Activated naive CD8-positive, alpha-beta T cell treated with anti-CD3 and anti-CD28 coated beads for 36 hours (primary cell): ENCODE measurements at places on chromosomes 12 and 14. TPM values are rescaled to one million over a fixed set of nuclear protein-coding genes. Genes with fewer than 3 reads are reported as not detected.

Gene HOXC12
- not detected for total RNA-seq

Gene LRP6
- 4.6 TPM for total RNA-seq

- no peak for DNase-seq
Observed at GRCh38 chr12:15115434-15115833, 105.8 kb downstream of the RERG start.

DNA sequence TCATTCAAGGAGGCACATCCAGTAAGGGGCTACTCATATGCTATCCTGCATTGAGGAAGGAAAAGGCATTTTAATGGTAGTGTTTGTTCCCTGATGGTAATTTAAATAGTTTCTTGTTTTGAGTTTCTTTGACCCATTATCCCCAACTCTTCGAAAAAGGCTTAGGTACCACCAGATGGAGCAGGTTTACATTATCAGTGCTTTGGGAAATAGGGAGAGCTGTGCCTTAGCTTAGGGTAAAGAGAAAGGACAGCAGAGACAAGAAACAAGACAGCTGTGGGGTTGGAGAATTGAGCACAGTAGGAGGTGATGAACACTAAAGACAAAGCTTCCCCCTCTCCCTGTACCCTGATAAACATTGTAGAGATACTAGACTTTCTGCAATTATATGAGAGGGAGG lies 29.1 kb upstream of the HELB start:
- DNase-seq, result no peak

DNA sequence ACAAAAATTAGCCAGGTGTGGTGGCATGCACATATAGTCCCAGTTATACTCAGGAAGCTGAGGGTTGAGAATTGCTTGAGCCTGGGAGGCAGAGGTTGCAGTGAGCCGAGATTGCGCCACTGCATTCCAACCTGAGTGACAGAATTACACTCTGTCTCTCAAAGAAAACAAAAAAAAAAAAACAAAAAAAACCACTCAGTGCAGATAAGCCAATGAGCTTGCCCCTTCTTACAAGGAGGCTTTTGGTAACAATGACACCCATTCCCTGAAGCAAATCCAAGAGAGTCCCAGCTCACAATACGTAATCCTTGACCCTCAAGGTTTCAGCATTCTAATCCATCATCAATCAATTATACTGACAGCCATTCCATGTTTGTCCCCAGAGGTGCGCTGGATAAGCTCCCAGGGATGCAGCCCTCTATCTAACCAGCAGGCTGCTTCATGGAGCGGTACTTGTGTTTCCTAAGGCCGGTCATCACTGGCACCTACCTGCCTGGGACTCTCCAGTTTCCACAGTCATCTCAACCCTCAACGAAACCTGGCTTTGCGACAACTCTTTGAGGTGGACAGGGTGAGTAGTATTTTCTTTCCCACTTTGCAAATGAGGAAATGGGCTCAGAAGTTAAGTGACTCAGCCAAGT lies 12.4 kb downstream of the GCN1 start:
- no peak for DNase-seq

DNA sequence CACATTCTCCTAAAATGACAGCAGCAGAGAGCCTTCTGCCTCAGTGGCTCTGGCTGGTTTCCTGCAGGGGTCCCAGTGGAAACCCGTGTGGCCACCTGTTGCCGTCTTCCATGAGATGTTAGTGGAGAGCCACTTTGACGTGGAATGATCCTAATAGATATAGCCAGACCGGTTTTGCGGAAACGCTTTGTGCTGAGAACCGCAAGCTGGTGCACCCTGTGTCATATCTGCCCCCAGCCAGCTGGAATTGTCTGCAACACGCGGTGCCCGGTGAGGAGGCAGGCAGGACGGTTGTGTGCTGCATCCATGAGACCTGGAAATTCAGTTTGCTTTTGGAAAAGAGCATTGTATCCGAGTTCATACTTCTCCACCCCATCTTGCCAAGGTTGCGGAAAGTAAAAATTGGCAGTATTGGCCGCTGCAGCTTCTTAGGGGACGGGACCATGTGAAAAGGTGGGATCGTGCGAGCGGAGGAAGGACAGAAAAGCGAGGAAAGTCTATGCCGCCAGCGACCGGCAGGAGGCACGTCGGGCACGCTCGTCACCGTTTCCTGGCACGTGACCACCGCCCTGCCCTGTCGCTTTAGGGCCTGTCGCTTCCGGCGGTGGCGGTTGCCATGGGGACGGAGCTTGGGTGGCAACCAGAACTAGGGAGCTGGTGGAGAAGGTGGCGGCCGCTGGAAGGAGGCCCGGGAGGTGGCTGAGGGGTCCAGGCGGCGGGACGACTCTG lies at the start of gene CFAP251:
Gene CFAP251 (plus strand): TSS at position 643 of the 729 bp plus-strand sequence. CDS start 2,714 bp downstream, outside the sequence.
- DNase-seq, result peak; percentile 96

GRCh38 chr12:80838024-80838658 lies 99.6 kb downstream of the LIN7A start:
- DNase-seq, result no peak

GRCh38 chr12:119393677-119394076 lies 59.1 kb downstream of the CCDC60 start:
- no peak for DNase-seq

DNA sequence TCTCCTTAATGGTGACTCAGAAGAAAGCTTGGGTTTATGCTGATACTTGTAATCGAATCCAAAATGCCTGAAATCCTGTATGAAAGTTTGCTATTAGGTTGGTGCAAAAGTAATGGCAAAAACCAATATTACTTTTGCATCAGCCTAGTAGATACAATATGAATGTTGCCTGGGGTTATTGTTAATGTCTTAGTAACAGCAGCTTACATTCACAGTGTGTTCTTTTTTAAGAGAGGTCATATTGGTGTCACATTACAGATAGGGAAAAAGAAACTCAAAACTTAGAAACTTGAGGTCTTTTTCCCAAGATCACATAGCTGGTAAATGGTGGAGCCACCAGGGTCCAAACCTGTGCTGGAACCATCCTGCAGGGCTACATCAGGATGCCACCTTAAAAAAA lies 25.2 kb downstream of the SRGAP1 start:
- DNase-seq, result no peak

DNA sequence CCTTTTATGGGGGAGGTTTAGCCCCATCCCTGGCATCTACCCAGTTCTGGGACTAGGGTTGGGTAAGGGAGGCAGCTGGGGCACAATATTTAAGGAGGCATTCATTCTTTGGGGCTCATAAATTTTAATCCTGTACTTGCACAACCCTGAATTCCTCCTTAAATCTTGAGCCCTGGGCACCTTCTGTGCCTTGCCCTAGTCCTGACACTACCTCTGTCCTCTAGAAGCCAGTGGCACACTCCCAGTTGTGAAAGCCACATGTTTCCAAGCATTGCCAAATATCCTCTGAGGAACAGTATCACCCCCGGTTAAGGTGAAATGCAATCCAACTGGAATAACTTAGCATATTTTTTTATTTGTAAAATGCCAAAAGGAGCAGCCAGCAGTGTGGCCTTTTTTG lies 36.6 kb downstream of the SLC16A7 start:
- no peak for DNase-seq
